ENCODE measurements at places on chromosomes 3 and 15.

DNA sequence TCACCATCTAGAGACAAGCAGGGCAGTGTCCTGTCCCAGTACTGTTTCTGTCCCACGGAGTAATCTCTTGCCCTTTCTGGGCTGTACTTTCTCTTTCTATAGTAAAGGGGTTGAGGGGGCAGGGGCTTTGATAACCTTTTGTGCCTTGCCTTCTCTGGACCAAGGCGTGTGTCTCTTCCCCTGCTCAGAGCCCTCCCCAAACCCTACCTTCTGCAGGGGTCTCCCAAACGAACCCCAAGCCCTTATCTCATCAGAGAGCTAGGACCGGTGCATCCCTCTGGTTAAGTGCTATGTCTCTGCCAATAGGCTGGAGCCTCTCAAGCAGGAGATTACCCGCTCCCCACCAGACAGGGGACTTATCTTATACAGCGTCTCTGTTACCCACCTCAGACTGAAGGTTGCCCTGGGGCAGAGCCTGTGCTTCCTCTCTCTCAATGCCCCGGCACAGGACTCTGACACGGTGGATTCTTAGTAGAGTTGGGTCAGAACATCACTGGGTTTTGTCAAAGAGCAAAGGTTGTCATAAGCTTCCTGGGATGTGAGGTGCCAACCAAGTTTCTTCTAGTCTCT lies 2.9 kb downstream of the PLEKHO2 start:
- DNase-seq, result no peak

DNA sequence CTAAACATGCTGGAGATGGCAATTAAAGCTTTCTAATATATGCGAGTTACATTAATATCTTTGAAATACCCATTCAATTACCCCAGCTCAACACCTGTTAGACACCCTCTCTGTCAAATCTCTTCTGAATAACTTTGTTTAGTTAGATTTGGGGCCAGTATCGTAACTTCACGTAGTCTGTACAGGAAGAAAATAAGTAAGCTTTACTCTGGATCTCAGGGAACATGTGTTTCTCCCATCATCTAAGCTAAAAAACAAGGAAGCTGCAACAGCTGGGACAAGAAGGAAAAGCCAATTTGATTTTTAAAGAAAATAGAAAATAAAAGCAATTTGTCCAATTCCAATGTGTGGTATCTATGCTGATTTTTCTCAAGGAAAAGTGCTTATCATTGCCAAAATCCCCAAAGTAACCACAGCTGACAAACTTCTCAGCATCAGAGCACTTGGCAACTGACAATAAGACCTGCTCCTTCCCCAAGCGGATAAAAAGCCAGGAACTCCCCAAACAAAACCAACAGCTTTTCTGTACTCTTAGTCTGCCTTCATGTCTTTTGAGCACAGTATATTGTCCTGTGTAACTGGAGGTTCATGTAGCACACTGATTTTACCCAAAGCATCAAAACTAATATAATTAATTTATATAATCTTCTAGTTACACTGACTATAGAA lies 279.1 kb downstream of the ZBTB20 start:
- no peak for DNase-seq

DNA sequence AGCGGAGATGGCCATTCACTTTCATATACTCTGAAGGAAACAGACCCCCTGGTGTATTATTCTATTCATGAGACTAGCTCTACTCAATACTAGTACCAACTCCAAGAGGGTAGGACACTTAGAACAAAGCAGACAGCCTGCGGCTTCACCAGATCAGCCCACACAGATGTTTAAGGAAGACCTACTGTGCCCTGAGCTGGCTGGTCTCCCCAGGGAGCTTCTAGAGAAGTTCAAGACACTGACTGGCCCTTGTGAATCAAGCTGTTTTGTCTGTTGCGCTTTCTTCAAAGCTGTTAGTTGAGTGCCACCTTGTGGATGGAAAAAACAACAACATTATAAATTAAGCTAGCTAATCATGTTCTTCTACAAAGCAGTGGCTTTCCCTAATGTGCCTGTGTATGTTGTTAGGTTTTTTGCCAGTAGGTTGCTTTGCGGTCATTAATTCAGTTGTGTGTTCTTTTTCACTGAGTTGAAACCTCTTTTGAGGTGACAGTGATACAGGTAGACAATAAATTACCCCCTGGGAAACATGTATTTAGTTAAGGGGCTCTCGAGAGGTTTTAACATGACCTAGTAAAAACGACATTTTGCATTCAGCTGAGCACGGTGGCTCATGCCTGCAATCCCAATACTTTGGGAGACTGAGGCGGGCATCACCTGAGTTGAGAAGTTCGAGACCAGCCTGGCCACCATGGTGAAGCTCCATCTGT lies 64.2 kb upstream of the MYZAP start:
- DNase-seq, result peak; percentile 41

DNA sequence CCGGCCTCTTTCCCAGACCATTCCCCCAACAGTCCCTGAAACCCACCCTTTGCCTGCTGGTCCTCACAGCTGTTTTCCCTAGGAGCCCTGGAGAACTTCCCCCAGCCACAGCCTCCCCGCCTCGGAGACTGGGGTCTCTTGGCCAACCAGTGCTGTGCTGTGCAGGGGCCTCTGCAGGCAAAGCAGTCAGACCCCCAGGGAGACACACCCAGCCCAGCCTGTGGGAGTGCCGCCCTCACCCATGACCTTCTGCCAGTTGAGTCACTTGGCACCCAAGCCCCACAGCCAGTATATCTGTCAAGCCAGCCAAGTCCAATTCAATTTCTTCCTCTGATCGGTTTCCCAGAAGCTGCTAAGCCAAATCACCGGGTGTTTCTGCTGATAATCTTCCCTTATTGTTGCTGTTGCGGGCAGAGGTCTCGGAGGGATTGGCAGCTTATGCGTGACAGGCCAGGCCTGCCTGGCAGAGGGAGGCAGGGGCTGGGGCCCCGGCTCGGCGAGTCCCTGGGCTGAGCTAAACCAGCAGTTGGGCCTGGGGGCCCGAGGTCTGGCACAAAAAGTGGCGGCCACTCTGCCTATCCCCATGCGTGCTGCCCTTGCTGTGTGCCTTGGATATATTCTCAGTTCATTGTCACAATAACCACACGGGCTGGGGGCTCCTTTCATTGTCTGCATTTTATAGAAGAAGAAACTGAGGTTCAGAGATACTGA lies 65.6 kb upstream of the SLC6A1 start:
- no peak for DNase-seq

- DNase-seq, result no peak
These were observed 495.3 kb upstream of the AGTR1 start for GRCh38 chr3:148202386-148202785.

- DNase-seq, result no peak
These were observed 5.5 kb downstream of the TM6SF1 start for GRCh38 chr15:83112956-83113299.

- no peak for DNase-seq
These were observed 725.4 kb upstream of the DPPA4 start for GRCh38 chr3:110062716-110063115.

- no peak for DNase-seq
These were observed 161.8 kb upstream of the TOPAZ1 start for GRCh38 chr3:44079916-44080315.

DNA sequence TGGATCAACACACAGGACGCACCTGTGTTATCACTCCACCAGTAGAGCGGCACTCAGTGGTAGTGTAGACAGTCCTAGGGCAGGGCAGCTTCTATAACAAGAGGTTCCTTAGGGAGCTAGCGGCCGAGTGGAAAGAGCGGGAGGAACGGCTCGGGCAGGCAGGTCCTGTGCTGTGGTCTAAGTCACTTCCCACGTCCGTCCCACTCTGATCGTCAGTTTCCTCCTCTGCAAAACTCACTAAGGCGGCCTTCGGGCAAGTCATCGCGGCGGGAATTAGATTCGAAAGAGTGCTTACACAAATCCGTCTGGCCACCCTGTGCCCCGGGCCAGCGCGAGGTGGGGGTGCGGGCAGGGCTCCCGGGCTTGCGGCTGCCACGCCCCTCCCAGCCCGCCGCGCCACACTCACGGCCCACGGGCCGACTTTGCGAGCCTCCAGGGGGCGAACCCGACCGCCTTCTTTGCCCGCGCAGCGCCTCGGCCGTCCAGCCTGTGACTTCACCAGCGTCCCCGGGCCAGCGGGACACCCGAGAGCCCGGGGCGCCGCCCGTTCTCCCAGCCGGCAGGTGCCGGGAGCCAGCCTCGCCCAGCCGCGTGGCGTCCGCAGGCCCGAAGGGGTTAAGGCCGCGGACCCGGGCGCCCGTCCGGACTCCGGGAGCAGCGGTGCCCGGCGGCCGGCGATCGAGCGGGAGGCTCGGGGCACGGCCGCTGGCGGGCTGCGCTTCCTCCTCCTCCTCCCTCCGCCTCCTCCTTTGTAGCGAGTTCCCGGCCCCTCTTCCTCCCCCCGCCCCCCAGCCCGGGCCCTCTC lies 416 bp upstream of the CORO2B start:
- DNase-seq, result no peak

- no peak for DNase-seq
These were observed 72.4 kb upstream of the FOXB1 start for GRCh38 chr15:59931646-59932261.
